ENCODE measurements at places on chromosomes 7 and 10.

- peak; percentile 15 for DNase-seq
These were observed 10.8 kb downstream of the TMEM196 start for GRCh38 chr7:19762631-19763030.

DNA sequence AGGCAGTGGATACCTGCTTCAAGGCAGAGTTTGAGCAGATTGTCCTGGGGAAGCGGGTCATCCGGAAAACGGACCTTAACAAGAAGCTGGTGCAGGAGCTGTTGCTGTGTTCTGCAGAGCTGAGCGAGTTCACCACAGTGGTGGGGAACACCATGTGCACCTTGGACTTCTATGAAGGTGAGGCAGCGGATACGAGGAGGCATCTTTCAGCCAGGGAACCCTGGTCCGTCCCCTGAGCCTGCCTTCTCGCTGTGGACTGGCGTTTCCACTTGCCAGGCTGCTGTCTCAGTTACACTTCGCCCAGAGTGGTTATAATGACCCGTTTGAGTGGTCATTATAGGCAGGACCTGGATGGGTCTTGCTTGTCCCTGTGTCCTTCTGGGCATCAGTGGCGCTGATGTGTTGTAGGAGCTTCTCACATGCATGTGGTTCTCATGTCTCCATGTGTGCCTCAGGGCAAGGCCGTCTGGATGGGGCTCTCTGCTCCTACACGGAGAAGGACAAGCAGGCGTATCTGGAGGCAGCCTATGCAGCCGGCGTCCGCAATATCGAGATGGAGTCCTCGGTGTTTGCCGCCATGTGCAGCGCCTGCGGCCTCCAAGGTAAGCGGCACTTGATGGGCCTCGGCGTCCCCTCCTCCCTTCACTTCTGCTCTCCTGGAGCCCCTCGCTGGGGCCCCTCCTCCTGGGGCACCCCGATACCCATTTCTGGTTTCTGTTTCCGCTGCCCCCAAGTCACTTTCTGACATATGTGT is 18.0 kb downstream of the UPP1 start:
- DNase-seq: no peak

- no peak for DNase-seq
These were observed 144.9 kb downstream of the GRID1 start for GRCh38 chr10:86221442-86222335.

GRCh38 chr7:69465262-69465661 is 133.0 kb upstream of the AUTS2 start:
- DNase-seq: no peak

DNA sequence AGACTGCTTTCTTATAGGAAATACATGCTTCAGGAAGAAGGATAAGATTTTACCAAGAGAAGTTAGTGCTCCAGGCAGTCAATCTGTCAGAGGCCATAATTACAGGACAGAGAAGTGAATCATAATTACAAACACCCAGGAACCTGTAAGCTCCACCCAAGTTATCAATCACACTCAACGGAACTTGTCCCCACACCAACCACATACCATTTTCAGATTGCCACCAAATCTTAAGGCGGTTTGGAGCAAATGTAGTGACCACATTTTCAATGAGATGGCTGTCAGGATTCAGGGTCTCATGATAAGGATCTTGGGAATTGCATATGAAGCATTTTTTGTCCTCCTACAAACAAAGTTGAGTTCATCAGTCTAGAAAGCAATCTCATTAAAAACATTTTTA is 4.8 kb downstream of the LAMB1 start:
- DNase-seq: no peak

GRCh38 chr7:158976849-158977593 is 120.7 kb downstream of the DYNC2I1 start:
- peak; percentile 76 for DNase-seq

DNA sequence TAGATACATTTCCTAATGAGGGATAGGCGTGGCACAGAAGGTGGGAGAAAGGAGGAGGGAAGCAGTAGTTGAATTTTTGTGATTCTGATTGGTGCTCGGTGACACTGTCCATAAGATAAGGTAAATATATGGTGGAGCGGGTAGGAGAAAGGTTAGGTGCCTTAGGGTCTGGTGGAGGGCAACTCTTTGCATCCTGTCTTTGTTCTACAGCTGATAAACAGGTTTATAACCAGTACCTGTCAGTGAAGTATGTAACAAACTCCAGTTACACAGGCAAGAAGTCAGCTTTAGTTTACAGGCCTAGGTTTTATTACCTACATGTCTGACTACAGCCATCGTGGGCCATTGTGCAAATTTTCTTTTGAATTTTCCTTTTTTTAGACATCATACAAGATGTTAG is 10.9 kb upstream of the FAM180A start:
- no peak for DNase-seq

DNA sequence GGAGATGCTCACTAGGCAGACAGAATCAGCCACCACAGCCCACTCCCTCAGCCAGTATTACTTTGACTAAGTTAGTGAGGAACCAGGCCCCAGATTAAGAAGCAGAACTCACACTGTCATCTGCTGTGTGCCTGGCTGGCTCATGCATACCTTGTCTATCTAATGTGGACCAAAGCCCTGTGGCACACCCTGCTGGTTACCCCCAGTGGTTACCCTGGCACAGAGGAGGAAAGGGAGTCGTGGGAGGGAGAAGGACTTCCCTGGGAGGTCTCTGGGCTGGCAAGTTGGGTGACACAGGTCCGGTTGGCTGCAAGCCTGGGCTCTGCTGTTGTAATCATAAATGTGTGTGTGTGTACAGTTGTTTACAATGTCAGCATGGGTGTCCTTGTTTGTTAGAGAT is 7.5 kb upstream of the SH2D4B start:
- DNase-seq: peak; percentile 19

DNA sequence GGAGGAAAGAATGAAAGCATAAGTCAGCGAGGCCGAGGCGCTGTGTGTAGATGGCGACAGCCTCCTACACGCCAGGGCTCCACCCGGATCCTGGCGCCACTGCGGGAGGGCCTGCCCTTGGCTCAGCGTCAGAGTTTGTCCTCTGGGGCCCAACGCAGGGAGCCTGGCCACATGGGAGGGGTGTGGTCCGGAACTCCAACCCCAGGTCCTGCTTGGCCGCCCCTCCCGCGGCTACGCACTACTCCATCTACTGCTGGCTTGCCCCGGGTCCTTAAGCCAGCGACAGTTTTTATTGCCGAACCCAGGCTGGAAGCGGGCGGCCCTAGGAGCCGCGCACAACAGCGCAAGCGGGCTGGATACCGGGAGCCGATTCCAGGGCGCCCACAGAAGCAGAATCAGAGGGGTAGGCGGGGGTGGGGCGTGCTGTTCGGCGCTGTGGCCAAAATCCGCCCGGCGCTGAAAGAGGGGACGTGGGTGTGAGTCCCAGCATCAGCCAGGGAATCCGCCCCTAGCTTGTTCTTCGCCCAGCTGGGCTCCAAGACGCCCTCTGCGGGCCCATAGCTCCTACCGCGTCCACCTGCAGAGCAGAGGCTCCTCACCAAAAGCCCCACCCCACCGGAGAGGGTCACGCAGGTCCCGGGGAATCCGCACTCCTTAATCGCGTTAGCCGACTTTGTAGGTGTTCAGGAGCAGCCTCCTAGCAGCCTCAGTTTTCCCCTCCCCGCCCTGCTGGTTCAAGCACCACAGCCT is 4.5 kb downstream of the KAZALD1 start:
- DNase-seq: peak; percentile 62

DNA sequence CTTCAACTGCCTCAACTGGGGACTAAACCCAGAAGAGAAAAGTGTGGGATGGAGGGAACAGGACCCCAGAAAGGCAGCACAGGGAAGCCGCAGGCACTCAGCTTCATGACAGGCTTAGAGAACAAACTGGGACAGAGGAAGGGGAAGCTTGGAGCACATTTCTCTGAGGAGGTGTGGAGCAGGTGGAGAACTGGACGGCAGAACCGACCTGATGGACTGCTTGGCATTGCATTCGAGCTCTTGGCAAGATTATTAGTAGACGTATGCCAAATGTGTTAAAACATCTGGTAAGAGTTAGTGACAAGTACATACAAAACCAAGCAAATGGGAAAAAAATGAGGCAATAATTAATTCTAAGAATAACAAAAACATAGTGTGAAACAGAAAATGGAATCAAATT is 335.7 kb downstream of the SFMBT2 start:
- DNase-seq: no peak

- DNase-seq: peak; percentile 14
These were observed 58.4 kb upstream of the PCGF5 start for GRCh38 chr10:91162050-91162494.

GRCh38 chr7:100367676-100368613 is 5.3 kb upstream of the PILRA start:
- no peak for DNase-seq
